ENCODE measurements at places on chromosomes 11 and 22.

DNA sequence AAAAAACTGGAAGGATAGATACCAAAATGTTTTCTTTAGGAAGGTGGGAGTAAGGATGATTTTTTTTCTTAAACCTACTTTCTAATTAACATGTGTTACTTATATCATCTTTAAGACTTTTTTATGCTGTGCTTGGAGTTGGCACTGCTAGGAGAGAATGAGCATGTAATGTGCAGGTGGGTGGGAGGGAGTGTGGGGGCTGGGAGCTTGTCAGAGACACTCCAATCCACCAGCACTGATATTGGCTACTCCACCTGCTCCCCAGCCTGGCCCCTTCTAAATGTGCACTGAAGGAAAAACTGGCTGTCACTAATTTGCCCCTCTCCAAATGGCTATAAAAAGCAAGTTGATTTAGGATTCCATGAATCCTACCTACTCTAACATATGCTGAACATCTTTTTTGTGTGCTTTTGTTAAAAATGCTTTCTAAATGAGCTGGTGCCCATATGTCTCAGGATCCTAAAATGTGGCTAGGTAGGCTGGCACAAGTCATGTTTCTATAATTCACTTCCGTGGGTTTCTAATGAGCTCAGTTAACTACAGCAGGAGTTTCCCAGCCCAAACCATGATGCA is 44.3 kb upstream of the BMAL1 start:
- DNase-seq: no peak

DNA sequence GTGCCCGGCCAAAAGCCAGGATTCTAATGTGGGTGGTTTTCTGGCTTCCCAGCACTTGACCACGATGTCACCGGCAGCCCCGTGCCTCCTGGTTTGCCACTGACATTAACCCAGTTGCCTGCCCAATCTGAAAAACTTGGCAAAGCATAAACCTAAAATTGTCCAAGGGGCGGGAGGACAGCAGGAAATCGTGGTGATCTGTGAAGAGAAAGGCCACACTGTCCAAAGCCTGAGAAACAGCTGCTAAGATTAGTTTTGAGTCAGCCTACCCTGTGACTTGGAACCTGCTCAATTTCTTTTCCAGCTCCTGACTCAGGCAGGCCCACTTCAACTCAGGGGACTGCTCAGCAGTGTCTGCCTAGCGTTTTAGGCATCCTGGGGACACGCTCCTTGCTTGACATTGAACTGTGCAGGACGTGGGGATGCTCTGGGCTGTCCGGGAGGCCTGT is 8.2 kb upstream of the F2 start:
- peak; percentile 95 for DNase-seq

DNA sequence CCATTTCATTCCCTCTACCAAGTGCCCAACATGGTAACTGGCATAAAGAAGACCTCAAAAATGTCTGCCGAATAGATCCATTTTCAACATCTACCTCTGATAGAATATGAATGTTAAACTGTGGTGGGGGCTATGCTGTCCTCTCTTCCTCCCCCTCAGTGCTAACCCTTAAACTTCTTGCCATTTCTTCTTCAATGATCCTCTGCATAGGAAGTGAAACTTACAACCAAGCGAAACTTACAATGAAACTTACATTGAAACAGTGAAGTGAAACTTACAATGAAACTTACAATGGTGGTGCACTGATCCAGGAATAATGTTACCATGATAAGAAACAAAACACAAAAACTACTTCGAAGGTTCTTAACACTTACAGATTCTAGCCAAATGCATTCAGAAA is 4.7 kb downstream of the RTCB start:
- no peak for DNase-seq

DNA sequence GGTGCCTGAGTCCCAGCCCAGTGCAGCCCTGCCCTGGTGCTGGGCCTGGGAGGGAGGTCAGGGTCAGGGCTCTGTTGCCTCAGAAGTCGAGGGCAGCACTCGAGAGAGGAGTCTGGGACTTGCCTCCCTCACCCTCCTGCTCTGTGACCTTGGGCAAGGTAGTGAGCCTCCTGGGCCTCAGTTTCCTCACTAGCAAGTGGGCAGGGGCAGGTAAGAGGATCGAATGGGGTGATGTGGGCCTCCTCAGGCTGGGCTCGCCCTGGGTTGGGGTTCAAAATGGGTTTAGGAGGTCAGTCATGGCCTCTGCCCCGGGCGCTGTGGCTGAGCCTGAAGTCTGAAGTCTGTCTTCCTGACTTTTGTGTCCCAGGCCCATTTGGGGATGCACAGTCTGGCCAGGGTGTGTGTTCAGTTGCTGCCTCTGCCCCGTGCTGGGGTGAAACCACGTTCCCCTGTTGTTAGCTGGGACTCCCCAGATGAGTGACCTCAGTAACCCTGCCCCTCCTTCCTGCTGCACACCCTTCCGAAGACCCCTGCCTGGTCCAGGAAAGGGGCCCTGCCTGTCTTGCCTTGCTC is 40.9 kb upstream of the CELSR1 start:
- no peak for DNase-seq

GRCh38 chr11:68049509-68050370 is 10.9 kb downstream of the TCIRG1 start:
- DNase-seq: no peak

DNA sequence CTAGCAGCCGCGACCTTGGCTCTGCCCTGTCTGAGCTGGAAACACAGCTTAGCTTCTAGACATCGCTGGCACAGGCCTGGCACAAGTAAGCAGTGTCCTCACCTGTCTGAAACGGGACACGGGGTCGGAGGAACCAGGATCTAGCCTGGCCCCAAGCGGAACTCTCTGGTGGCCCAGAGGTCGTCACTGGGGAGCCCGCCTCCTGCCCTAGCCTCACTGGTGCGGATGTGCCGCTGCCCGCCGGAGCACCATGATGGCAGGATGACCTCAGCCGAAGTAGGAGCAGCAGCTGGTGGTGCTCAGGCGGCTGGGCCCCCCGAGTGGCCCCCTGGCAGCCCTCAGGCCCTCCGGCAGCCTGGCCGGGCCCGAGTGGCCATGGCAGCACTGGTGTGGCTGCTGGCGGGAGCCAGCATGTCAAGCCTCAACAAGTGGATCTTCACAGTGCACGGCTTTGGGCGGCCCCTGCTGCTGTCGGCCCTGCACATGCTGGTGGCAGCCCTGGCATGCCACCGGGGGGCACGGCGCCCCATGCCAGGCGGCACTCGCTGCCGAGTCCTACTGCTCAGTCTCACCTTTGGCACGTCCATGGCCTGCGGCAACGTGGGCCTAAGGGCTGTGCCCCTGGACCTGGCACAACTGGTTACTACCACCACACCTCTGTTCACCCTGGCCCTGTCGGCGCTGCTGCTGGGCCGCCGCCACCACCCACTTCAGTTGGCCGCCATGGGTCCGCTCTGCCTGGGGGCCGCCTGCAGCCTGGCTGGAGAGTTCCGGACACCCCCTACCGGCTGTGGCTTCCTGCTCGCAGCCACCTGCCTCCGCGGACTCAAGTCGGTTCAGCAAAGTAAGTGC is 871 bp downstream of the SLC35E4 start:
- no peak for DNase-seq

Measured in cardiac fibroblast (primary cell).